ENCODE measurements at places on chromosomes 7 and 10. TPM values are rescaled to one million over a fixed set of nuclear protein-coding genes. Genes with fewer than 3 reads are reported as not detected.

GRCh38 chr7:117835016-117835664 lies 38.1 kb downstream of the CTTNBP2 start:
- DNase-seq, result no peak

DNA sequence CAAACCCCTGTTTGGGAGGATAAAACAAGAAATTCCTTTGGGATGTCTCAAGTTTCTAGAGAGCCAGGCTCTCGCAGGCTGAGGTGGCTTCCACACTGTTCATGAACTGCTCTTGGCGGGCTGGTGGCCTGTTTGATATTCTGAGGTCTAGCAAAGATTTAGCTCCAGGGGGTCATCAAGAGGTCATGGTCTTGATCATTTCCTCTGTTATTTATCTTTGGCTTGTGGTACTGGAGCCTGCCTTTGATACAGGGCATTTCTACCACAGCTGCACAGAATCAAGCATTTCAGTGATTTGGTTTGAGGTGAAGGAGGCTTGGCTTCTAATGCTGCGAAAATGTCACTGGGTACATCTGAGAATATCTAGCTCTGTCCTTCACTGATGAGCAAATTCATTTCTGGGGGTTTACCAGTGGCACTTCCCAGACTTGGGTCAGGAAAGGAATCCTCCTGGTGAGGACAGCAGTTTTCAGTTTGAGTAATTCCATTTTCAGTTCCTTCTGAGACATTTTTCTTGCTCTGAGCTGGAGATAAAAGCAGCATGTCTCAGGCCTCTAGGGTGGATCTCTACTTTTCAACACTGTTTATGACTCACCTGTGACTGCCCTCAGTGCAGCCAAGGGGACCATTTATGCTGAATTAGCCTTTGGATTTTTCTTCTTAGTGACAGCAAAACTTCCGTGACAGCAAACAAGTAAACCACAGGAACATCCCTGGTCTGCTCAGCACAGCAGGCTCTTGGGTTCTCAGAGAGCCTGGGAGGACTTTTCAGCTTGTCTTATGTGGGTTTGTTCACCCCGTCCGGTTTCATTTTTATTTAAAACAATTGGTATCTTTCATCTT lies 312.0 kb downstream of the RNLS start:
- DNase-seq, result no peak

DNA sequence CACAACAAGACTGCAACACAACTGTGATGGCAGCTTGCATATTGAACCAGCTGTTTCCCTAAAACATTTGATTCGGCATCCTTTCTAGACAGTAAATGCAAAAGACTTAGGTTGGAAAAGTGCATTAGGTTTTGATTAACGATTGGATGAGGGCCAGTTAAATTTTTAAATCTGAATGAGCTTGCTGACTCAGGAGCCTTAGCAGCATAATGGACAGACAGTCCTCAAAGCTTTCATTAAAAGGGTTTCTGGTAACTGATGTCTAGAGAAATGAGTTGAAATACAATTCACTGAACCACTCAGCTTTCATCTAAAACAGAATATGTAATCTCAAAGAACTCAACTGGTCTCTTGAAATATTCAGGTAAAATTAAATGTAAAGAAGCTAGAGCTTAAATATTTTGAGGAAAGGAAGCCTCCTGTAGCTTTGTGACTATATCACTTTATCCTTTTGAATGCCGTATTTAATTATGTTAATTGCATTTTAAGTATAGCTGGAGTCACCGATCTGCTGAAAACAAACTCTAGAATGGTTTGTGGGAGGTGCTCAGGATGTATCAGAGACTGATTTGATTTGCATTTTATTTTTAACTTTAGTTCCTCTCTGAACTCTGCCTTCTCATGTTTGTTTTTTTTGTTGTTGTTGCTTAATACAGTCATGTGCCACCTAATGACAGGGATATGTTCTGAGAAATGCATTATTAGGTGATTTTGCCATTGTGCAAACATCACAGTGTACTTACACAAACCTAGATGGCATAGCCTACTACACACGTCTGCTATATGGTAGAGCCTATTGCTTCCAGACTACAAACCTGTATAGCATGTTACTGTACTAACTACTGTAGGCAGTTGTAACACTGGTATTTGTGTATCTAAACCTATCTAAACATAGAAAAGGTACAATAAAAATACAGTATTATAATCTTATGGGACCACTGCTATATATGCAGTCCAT lies 29.2 kb upstream of the ATRNL1 start:
- DNase-seq, result no peak

- no peak for DNase-seq
These were observed 10.9 kb downstream of the IFIT3 start for GRCh38 chr10:89338713-89339112.

DNA sequence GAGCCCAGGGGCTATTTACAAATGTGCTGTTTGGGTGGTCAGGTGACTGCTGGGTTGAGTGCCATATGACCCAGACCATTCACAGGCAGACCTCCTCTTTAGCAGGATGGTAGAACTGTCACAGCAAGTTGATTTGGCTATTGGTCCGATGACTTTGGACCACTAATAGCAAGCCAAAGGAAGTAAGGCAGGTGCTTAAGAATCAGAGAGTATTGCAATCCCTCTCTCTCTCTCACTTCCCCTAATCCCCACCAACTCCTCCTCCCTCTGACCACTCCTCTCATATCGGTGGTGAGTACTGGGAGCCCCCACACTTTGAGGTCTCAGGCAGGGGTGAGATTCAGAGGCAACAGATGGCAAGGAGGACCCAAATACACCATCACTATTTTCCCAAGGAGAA lies 165.3 kb downstream of the TRIL start:
- DNase-seq, result no peak

- DNase-seq, result no peak
These were observed 157.4 kb upstream of the TCF7L2 start for GRCh38 chr10:112792487-112793201.

- DNase-seq, result no peak
These were observed 56.7 kb downstream of the ANKRD7 start for GRCh38 chr7:118281196-118281595.

DNA sequence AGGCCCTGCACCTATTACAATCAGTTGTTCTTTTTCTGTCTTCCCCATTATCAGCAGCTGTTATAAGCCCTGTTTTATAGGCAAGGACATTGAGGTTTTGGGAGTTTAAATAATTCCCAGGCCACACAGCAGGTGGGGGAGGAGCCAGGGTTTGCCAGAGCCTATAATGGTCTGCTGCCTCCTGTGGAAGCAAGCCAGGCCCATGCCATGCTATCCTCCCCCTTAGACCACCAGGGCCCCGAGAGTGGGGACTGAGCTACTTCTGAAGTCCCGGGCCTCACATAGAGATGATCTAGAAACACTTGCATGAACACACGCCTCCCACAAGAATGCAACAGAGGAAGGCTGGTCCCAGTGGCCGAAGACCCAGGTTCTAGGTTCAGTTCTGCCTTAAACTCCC lies 141.7 kb downstream of the SH3PXD2A start:
- no peak for DNase-seq

GRCh38 chr7:155643804-155644177 lies 670 bp upstream of the RBM33 start:
- no peak for DNase-seq

GRCh38 chr7:130154501-130155317 lies 50.5 kb downstream of the TMEM209 start:
- DNase-seq, result no peak

DNA sequence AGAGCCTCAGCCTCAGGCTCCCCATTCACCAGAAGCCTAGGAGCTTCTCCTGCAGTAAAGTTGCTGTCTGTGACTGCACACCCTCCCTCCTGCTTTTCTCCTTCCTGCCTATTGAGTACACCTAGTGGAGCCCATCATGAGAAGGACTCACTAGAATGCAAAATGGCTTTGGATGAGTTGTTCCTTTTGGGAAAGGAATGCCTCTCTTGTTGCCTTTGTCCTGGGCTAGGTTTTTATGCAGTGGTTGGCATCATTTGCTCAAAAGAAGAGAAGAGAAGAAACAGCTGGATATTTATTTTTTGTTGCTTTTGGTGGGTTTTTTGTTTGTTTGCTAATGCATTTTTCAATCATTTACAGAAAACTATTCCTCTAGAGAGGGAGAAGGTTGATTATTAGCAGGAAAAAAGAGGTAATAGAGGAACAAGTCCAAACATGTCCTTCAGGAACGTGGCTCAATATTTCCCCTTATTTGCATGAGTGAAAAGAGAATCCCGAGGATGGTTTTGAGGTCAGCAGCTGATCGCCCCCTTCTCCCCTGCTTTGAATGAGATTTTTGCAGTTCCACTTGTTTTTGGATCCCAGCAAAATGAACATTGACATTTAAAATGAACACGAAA lies 369.9 kb upstream of the NRP1 start:
- no peak for DNase-seq

- no peak for DNase-seq
These were observed 160.6 kb downstream of the MLLT10 start for GRCh38 chr10:21694631-21695030.

DNA sequence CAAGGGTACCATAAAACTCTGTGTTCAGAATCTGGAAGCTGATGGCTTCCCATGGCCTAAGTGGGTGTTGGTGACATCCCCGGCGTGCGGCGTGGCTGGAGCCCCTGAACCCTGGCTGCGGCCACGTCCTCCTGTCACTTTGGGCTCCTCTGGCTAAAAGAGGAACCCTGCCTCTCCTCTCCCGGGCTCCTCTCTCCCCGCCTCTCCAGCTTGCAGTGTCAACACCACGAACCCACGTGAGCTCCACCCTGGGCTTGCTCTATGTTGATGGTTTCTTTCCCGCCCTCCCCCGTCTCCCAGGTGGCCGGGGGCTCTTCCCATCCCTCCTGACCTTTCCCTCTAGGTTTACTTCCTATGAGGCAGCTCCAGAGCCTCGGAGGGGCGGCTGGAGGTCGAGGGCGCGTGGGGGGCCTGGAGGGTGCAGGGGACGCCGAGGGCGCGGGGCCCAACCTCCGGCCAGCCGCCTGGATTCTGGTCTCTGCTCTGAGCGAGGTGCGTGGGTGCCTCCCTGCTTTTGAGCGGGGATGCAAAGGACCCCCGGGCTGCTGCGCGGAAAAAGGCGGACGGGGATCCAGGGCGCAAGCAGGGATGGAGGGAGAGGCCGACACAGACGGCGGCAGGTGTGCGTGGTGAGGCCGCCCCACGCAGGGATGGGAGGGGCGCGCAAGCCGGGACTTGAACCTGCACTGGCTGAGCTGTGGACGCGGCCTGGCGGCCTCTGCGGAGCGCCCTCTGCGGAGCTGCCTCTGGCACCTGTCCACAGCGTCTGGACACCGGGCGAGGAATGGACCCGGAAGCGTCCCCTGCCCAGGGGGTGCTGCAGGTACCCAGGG lies 115.5 kb upstream of the DIP2C start:
- DNase-seq, result no peak

- no peak for DNase-seq
These were observed 4.3 kb upstream of the PPIF start for GRCh38 chr10:79342811-79343561.

- no peak for DNase-seq
These were observed 6.6 kb upstream of the STX1A start for GRCh38 chr7:73726083-73726466.

GRCh38 chr10:102647443-102648268 lies 3.4 kb downstream of the TRIM8 start:
- DNase-seq, result no peak

- DNase-seq, result no peak
These were observed 130.1 kb downstream of the COBL start for GRCh38 chr7:51186531-51186930.

GRCh38 chr7:24862461-24862860 lies 105.2 kb upstream of the GSDME start:
- no peak for DNase-seq

OR2F1 gene
- total RNA-seq, result not detected

ZNF239 gene
- total RNA-seq, result 1.3 TPM

NPFFR1 gene
- 3.4 TPM for total RNA-seq

HTR7 gene
- total RNA-seq, result 0.47 TPM

NODAL gene
- total RNA-seq, result not detected

KLF14 gene
- not detected for total RNA-seq

CASTOR2 gene
- 19.4 TPM for total RNA-seq

OR2A12 gene
- not detected for total RNA-seq

GPNMB gene
- total RNA-seq, result 134 TPM

UPK3B gene
- 44.3 TPM for total RNA-seq

CYP26C1 gene
- 0.13 TPM for total RNA-seq

NME8 gene
- not detected for total RNA-seq

ZNF273 gene
- 12.9 TPM for total RNA-seq

SPDYE8 gene
- total RNA-seq, result not detected

C10orf143 gene
- total RNA-seq, result 1.6 TPM

SEC31B gene
- total RNA-seq, result 7.2 TPM
